ENCODE measurements at places on chromosomes 1 and 21. TPM values are rescaled to one million over a fixed set of nuclear protein-coding genes. Genes with fewer than 3 reads are reported as not detected.

Gene CASZ1
- 1.1 TPM for polyA plus RNA-seq

Gene DYNLT4
- not detected for polyA plus RNA-seq

Gene TMPRSS15
- polyA plus RNA-seq, result not detected

Gene S100A1
- polyA plus RNA-seq, result 0.67 TPM

Gene CSMD2
- polyA plus RNA-seq, result not detected

Gene WNT9A
- 1.2 TPM for polyA plus RNA-seq

Gene FAM72B
- 12.5 TPM for polyA plus RNA-seq

Gene RASAL2
- 6.4 TPM for polyA plus RNA-seq

Gene RAB3B
- 10.9 TPM for polyA plus RNA-seq

Gene IGSF9
- 0.54 TPM for polyA plus RNA-seq

Gene CHRNB2
- 0.25 TPM for polyA plus RNA-seq

GRCh38 chr1:119394085-119394484, 20.9 kb upstream of the HSD3B2 start:
- no peak for DNase-seq

- no peak for DNase-seq
Measured at GRCh38 chr1:208185801-208186231, 58.4 kb downstream of the PLXNA2 start.

- no peak for DNase-seq
Measured at GRCh38 chr1:21814241-21814918, 2.3 kb downstream of the LDLRAD2 start.

DNA sequence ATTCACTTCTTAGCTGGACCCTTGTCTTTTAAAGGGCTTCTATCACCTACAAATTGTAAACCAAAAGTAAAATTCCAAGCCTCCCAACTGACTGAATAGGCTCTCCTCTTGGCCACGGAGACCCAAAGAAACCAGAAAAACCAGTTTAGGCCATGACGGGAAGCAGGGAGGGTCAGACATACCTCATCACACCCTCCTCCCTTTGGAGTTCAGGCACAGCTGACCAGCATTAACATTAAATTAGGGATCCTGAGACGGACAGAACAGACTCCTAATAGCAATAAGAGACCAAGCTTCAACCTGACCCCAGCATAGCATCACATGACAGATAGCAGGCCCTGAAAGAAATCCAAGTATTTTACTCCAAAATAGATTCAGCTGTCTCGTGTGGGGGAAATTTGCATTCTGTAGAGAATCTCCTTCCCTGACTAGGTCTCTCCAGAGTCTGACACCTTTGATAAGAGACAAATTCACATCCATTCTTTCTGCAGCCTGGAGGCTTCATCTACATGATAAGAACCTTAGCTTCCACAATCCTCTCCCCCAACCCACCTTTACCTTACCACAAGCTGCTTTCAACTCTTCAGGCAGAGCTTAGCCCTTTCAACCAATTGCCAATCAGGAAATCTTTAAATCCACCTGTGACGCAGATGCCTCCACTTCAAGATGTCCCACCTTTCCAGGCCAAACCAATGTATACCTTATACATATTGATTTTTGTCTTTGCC, 177.1 kb upstream of the RAB4A start:
- no peak for DNase-seq

DNA sequence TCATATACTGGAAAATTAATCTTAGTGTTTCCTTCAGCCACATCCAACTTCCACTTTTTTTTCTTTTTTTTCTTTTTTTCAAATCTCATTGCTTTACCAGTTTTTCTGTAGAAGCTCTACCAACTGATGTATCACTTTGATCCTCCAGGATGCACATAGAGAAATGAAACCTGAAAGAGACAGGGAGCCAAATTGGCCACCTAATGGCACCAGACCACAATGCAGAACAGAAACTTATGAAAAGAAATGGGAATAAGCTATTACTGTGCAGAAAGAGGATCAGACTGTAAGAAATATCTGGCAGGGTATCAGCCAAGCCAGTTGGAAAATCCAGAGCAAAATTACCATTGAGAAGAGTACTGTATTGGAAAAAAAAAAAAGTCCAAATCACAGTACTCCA, 1514.2 kb downstream of the MRPL39 start:
- no peak for DNase-seq

GRCh38 chr1:28115267-28115666, 26.9 kb upstream of the EYA3 start:
- no peak for DNase-seq

DNA sequence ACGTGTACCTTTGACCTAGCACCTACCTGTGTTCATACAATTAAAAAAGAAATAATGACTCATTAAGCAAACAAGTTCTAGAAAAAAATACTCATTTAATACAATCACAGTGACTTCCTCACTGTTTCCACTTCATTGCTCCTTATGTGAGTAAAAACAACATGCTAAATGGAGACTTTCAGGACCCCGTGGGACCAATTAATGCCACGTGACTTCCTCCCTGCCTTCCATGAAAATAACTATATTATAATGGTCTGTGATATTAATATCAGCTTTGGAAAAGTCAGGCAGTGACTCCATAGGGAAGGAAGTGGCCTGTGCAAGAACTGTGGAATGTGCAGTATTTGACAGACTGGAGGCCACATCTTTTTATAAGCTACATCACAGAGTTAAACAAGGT, 337.8 kb downstream of the HLX start:
- no peak for DNase-seq

GRCh38 chr1:117656202-117656641, 50.4 kb downstream of the TENT5C start:
- no peak for DNase-seq

DNA sequence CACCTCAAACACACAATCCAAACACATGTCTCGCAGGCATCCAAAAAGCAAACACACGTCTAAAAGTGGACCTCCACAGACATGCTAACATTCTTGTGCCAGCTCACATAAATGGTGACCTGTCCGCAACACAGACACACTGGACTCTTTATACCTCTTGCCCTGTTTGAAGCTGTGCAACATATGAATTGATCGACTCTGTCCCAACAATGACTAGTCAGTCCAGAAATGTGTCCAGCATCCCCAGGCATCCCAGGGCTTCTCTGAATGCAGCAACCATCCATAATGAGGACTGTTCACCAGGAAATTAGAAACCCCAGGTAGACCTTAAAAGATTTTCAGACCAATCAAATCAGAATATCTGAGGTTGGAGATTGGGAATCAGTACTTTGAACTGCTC, 3.2 kb downstream of the DDR2 start:
- no peak for DNase-seq

DNA sequence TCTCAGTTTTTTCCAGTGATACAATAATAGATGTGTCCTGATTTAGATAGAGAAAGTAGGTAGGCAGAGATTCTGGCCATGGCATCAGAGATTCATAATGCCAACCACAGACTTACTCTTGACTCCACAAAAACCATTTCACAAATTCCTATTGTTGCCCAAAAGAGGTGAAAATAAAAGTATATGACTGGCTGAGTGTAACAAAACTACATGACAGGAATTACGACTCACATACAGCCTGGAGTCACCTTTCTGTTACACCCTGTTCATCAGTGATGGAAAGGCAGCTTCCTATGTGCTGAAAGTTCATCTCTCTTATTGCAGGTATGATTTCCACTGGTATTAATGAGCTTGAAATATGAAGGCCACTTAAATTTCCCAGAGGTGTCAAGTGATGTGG, 72.3 kb downstream of the MPZL1 start:
- no peak for DNase-seq

DNA sequence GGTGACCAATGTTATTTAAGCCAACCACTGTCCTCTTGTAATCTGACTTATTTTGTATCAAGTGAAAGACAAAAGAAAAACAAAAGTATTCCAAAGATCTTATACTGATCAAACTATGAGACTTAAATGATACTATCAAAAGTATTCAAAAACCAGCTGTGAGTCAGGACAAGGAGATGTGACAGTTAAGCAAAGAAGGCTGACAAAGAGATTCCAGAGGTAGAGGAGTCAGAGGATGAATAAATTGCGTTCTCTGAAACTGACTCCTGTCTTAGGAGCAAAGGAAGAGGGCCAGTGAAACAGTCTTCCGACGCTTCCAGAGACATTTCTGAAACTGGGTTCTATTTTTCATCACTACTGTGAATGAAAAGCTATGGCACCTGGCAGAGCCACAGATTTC, 20.9 kb downstream of the TMEM50B start:
- DNase-seq, result no peak

GRCh38 chr1:172738389-172738788, 79.5 kb downstream of the FASLG start:
- DNase-seq, result no peak

DNA sequence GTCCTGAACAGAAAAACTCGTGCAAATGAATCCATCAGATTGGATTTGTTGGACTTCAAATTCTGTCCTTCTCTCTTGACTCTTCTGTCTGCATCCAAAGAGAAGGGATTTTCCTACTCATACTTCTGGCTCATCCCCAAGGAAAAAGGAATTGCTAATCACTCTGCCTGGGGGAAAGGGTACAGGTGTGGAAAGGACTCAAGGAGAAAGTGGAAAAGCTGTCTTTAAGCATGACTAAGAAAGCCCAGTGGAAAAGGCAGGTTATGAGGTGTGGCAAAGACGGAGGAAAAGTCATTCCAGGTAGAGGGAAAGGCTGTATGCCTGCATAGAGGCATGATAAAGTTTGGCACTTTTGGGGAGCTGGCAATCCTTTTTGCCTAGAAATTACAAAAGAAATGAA, 43.4 kb downstream of the PTGS2 start:
- no peak for DNase-seq

- no peak for DNase-seq
Measured at GRCh38 chr1:149931212-149931790, 3.7 kb upstream of the SF3B4 start.

GRCh38 chr1:195981448-195982139, 626.6 kb downstream of the KCNT2 start:
- peak; percentile 13 for DNase-seq

DNA sequence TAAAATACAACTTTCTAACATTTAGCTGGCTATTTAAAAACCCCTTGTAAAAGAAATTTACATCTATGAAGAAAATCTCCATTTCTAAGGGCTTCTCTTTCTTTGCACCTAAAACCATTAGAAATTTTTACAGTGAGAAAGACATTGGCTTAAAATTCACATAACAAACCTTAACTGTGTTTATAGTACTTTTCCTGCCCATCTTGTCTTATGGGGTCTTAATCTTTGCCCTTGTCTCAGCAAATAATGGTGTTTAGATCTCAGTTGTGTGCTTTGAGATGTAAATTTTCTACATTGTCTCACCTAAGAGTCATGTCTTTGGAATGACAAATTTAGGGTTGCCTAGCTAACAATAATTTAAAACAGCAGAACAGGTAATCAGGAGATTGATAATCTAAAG, 71.5 kb downstream of the DDAH1 start:
- DNase-seq, result no peak

- no peak for DNase-seq
Measured at GRCh38 chr1:206664740-206665139, 20.0 kb upstream of the MAPKAPK2 start.

GRCh38 chr1:96372881-96373280, 348.7 kb upstream of the PTBP2 start:
- DNase-seq, result no peak

- DNase-seq, result no peak
Measured at GRCh38 chr1:63856924-63857323, 83.1 kb downstream of the ROR1 start.

Measured in A549 (cell line).